ENCODE measurements at places on chromosomes 4 and X. TPM values are rescaled to one million over a fixed set of nuclear protein-coding genes. Genes with fewer than 3 reads are reported as not detected.

PCYT1B gene
- total RNA-seq: 1.1 TPM

DNA sequence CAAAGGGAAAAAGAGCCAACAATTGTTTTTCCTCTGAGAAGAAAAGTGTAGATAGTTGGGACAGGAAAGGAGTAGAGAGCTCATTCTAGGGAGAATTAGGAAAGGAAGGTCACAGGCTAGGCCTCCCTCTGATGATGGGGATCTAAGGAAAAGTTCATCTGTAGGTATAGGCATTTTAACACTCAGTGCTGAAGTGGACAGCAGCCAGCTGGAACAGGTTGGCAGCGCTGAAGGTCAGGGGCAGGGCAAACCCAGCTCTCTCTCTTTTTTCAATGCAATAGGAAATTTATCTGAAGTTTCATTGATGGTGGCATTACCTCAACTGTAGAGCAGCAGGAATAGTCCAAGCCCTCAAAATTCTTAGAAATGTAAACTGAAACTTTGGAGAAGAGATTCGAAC lies 98.5 kb upstream of the ETNPPL start:
- DNase-seq: no peak

DNA sequence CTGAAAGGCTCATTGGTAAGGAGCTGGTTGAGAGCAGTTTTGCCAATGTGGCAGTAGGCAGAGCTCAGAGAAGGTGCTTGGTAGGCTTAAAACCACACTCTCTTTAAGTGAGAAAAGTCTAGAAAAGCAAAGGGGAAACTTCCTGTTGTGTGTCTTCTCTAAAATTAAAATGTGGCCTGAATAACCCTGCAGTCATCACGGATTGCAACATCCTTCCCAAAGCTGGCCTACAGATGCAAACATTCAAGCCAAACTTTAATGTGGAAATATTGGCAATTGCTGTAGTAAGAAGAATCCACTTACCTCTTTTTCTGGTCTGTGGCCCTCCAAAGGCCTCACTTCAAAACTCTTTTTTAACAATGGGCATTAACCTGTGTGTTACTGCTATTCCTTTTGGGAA lies 348.5 kb downstream of the OPHN1 start:
- no peak for DNase-seq

DNA sequence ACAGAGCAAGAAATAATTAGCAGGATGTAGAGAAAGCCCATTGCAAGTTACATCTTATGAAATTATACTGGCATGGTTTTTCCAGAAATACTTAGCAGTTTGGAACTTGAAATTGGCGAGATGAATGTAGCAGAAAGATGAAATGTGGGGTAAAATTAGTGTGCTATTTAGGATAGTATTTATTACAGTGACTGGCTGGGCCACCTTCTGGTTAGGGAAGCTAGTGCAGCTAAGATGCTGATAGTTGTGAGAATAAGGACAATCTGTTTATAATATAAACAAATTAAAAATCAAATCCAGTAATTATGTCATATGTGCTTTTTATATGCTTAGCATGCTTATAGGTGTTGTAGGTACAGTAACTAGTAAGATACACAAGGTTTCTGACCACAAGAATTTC lies 74.8 kb downstream of the IL15 start:
- no peak for DNase-seq

- DNase-seq: no peak
These were observed 1.5 kb upstream of the TLR7 start for GRCh38 chrX:12865359-12865758.

- DNase-seq: no peak
These were observed 24.2 kb upstream of the HELT start for GRCh38 chr4:184994010-184994622.

GRCh38 chr4:18533262-18533775 lies 511.8 kb upstream of the LCORL start:
- DNase-seq: no peak

- no peak for DNase-seq
These were observed 105.0 kb upstream of the ANKRD50 start for GRCh38 chr4:124817531-124817930.

GRCh38 chr4:101762025-101762424 lies 28.5 kb upstream of the BANK1 start:
- peak; percentile 42 for DNase-seq

GRCh38 chrX:9392445-9392844 lies 72.4 kb upstream of the TBL1X start:
- peak; percentile 77 for DNase-seq

DNA sequence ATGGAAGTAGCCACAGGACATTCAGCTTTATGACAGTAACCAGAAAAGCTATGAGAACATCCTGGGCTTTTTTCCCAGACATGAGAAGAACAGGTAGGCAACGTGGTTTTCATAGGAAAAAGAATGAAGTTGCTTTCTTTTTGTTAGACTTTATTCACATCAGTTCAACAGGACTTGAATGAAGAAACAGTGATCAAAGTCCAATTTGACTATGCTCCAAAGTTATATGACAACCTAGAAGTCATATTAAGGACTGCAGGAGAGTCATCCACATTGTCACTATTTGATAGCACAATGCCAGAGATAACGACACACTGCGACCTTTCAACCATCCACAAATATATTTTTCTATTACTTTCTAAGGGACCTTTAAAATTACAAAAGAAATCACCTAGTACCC lies 39.2 kb upstream of the PRDX4 start:
- DNase-seq: no peak

UGDH gene
- total RNA-seq: 277 TPM

DNA sequence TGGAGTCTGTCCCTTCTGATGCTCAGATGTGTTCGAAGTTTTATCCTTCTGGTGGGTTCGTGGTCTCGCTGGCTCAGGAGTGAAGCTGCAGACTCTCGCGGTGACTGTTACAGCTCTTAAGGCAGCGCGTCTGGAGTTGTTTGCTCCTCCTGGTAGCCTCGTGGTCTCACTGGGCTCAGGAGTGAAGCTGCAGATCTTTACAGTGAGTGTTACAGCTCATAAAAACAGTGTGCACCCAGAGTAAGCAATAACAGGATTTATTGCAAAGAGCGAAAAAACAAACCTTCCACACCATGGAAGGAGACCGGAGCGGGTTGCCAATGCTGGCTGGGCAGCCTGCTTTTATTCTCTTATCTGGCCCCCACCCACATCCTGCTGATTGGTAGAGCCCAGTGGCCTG lies 18.5 kb downstream of the SLC25A5 start:
- DNase-seq: no peak

GRCh38 chr4:40216622-40217366 lies 20.0 kb downstream of the RHOH start:
- no peak for DNase-seq

- no peak for DNase-seq
These were observed 243.2 kb upstream of the F9 start for GRCh38 chrX:139287155-139287924.

GRCh38 chrX:72019487-72019886 lies 108.8 kb downstream of the NHSL2 start:
- no peak for DNase-seq

CCSER1 gene
- not detected for total RNA-seq

IGFBP7 gene
- 715 TPM for total RNA-seq

RHOH gene
- total RNA-seq: under 0.01 TPM

DNA sequence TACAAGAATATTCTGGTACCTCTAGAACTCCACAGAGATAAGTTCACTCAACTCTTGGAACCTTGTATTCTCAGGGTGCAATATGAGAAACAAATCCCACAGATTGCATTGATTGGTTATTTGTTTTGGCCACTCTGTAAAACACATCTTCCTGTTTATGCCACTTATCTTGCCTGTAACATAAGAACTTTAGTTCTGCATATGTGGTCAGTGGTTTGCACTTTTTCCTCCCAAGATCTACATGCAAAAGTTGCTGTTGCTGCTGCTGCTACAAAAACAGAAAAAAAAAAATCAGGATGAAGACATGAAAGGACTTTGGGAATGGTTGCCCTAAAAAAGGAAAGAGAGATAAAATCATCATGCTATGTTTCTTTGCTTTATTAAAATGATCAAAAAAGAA lies 9.6 kb downstream of the ODAPH start:
- DNase-seq: no peak

SERPINA7 gene
- not detected for total RNA-seq

ADGRG2 gene
- under 0.01 TPM for total RNA-seq

GRCh38 chr4:169604131-169604900 lies 8.1 kb downstream of the NEK1 start:
- DNase-seq: peak; percentile 84

KLHL13 gene
- total RNA-seq: 13.8 TPM

DNA sequence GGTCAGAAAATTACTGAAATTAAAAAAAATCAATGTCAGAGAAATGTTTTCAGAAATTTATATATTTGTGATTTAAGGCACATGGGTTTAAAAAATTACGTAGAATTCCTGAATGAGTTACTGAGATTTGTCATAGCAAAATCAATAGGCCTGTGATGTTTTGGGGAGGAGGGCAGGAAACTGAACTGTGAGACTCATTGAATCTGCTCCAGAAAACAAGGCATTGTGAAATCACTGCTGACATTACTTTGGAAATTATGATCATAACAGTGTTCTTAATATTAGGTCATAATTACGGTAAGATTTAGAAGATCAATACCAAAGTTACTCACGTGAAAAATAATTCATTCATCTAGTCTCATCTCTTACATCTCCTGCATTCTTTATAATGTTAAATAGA lies 5.3 kb downstream of the FGF5 start:
- DNase-seq: no peak

DNA sequence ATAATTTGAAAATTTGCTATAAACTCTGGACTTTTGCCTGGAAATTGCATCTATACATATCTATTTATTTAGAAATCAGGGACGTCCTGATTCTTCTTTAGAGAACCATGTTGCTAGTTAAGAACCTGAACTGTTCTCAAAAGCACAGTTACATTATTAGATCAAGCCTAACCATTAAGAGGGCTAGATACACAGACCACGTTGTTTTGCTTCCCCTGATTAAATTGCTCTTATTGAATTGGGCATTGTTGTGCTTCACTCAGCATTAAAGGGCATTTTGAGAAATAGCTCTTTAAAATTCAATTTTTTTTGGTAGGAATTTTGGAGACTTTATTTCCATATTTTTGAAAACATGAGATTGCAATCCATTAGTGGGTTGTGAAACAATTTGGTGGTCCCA lies 44.4 kb downstream of the FIP1L1 start:
- DNase-seq: no peak

DNA sequence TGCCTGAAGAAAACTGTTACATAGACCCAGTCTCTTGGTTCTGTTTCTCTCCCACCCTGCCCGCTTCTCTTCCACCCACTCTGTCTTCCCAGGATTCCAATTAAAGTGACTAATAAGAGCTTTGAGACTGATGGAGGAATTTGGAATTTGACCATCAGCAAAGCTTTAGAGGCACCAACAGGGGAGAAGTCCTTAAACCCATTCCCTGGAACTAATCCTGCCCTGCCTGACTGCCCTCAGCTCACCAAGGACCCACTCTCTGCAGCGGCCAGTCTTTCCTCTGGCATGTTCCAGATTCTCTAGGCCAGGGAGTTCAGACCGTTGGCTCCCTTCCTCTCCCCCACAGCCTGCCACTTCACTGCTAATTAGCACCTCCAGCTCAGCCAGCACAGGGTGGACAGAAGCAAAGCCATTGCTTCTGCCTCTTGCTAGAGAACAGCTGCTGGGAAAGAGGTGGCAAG lies 23.9 kb downstream of the SCD5 start:
- no peak for DNase-seq

GRCh38 chr4:38099020-38099600 lies 138.9 kb downstream of the PTTG2 start:
- no peak for DNase-seq

- DNase-seq: no peak
These were observed 49.5 kb downstream of the SHROOM2 start for GRCh38 chrX:9835585-9836210.

DCLK2 gene
- 11.6 TPM for total RNA-seq

CSAG1 gene
- not detected for total RNA-seq

DNA sequence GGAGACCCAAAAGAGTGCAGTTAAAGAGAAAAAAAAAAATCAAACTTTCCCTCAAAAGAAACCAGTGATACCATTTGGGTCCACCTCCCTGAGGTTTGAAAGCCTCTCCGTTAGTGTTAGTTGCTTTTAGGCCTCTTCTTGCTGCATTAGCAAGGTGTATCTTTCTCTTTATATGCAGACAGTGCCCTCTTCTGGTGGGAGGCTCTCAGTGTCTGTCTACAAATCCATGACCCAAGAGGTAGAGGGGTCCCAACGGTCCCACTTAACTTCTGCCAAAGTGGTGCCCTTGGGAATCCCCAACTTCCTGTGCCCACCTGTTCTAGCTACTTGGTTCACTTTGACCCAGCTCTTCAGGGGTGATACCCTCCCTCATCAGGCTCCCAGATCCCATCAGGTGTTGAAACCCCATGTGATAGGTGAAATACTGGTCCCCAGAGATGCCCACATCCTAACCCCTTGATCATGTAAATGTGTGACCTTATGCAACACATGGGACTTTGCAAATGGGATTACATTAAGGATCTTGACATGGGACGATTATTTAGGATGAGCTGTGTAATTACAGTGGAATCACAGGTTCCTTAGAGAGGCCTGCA lies 63.7 kb upstream of the CD99 start:
- DNase-seq: no peak

GRCh38 chr4:5940470-5941203 lies 47.8 kb upstream of the CRMP1 start:
- DNase-seq: no peak

TRPC5OS gene
- total RNA-seq: not detected

MAGEB10 gene
- total RNA-seq: not detected

UGT2A1 gene
- not detected for total RNA-seq

GRCh38 chr4:109072595-109072994 lies 229.9 kb downstream of the COL25A1 start:
- no peak for DNase-seq

- DNase-seq: no peak
These were observed 278.9 kb downstream of the INPP4B start for GRCh38 chr4:142567199-142567598.

DNA sequence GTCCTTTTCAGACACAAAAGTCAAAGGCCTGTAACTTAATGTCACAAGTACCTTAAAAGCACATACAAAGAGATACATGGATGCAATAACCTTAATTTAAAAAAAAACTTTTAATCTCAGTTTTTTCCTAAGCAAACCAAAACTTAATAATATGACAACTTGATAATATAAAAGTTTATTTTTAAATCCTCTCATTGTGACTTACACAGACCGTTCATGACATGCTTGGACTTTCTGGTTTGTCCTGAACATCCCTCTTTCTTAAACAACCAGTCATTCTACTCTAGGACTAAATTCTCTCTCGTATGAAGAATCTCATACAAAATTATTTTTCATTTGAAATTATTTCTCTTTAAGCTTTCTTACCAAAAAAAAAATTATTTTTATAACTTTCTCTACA lies 43.1 kb upstream of the CYP2U1 start:
- no peak for DNase-seq

GRCh38 chr4:2902126-2902525 lies 58.5 kb downstream of the ADD1 start:
- DNase-seq: no peak
